ENCODE measurements at places on chromosomes 6 and 20.

GRCh38 chr6:14462566-14462965 lies 345.0 kb downstream of the CD83 start:
- no peak overlapping the region for H3K4me3 ChIP-seq
- no peaks in the 10 kb centered on the region for H3K27me3 ChIP-seq
- H3K4me1 ChIP-seq = no peaks in the 10 kb centered on the region
- H3K27ac ChIP-seq = no peak overlapping the region

- peak overlapping the region; percentile 76 for H3K4me3 ChIP-seq
- peaks cover 43% of the 10 kb centered on the region for H3K4me1 ChIP-seq
- no peaks in the 10 kb centered on the region for H3K36me3 ChIP-seq
- H3K27me3 ChIP-seq = no peaks in the 10 kb centered on the region
- DNase-seq = no peak
- H3K27ac ChIP-seq = peak overlapping the region; percentile 94
Observed at GRCh38 chr6:145813285-145814034, 1.1 kb downstream of the FBXO30 start.

DNA sequence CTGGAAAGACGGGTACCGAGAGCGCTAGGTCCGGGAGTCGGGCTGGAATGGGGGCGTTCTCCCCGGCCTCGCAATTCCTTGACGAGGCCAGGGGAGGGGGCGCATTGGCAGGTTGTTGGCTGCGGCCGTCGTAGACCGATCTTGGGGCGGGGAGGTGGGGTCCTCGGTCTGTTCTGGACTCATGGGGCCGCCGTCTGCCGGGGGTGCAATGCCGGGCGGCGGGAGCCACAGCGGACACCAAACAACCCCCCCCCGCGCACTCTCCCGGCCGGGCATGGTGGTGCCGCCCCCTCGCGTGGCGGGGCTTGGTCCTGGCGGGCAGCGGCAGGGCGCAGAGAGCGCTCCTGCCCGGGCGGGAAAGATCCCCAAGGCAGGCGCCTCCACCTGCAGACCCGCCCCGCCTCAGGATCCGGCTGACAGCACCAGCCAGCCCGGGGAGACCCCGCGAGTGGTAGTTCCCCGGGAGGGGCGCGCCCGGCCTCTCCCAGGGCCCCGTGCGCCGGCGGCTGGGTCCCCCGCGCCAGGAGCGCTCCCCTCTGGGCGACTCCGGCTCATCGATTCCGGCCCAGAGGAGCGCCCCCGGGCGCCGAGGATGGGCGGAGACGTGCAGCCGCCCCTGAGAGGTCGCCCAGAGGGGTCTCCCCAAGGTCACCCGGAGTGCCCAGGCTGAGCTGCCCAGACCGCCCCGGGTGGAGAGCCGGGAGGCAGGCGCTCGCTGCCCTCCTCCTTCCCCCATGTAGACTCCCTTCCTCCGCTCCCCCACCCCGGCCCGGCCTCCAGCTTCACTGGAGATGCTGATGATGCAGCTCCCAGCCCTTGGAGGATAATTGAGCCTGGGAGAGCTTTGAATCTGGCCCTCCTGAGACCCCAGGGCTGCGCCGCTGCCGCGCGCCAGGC lies 709 bp downstream of the PPP1R16B start:
- no peaks in the 10 kb centered on the region for H3K36me3 ChIP-seq
- DNase-seq = peak; percentile 68
- H3K4me3 ChIP-seq = peak overlapping the region; percentile 60
- H3K27ac ChIP-seq = peak overlapping the region; percentile 76

- no peak overlapping the region for H3K27ac ChIP-seq
- H3K4me1 ChIP-seq = no peaks in the 10 kb centered on the region
- H3K36me3 ChIP-seq = no peaks in the 10 kb centered on the region
- H3K27me3 ChIP-seq = no peaks in the 10 kb centered on the region
- no peak overlapping the region for H3K4me3 ChIP-seq
Observed at GRCh38 chr6:145028144-145028818, 707.0 kb downstream of the EPM2A start.

DNA sequence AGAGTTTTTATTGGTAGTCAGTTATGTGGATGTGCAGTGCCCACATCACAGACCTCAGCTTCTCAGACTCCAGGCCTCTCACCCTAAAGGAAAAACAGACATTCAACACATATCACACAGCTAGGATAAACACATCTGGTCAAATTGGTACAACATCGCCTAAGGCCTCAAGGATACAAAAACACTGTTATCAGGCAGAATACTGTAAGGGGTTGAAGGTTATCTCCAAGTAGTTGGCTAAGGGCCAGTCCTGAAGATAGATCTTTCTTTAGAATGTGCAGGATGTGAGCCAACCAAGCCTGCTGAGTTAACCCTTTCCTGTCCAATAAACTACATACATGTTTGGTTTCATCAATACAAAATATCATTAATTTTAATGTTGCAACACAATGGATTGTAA lies 308.4 kb upstream of the GJE1 start:
- no peak overlapping the region for H3K4me3 ChIP-seq
- no peaks in the 10 kb centered on the region for H3K27me3 ChIP-seq
- no peak overlapping the region for H3K27ac ChIP-seq

- no peak for DNase-seq
- no peak overlapping the region for H3K27ac ChIP-seq
- no peaks in the 10 kb centered on the region for H3K36me3 ChIP-seq
- H3K4me3 ChIP-seq = no peak overlapping the region
- H3K27me3 ChIP-seq = no peaks in the 10 kb centered on the region
Observed at GRCh38 chr6:35253249-35253648, 6.3 kb upstream of the ZNF76 start.

DNA sequence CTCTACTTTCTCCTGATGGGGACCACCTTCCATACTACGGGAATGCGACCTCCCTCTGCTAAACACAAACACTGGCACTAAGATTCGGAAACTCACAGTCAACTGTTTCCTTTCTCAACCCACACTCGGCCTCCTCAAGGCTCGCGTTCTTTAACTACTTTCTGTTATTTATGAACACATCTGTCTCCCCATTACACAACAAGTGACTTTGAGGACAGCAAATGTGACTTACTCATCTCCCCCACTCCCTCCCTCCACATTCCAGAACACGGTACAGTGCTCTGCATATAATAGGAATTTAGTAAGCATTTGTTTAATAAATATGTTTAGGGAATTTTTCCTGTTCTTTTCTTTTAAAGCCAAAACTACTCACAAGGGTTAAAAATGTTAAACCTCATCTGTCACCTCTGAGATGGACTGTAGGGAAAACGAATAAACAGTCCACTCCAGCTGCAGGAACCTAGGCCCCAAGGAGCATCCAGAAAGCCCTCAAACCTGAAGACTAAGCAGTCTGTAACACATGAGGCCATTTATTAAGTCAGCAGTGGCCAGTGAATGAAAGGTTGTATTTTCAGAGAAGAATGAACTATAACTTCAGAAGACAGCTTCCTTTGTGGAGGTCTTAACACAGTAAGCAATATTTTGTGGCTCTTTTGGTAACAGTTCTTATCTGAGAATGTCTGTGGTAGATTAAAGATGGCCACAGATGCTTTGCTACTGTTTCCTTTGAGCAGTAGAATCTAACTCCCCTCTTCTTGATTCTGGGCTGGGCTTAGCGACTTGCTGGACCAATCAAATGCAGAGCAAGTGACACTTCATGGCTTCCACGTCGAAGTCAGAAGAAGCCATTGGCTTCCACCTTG lies 209.6 kb upstream of the DTNBP1 start:
- H3K27ac ChIP-seq = no peak overlapping the region
- DNase-seq = no peak
- H3K4me1 ChIP-seq = peaks cover 9% of the 10 kb centered on the region
- no peaks in the 10 kb centered on the region for H3K36me3 ChIP-seq

Data from upper lobe of right lung (tissue), 1 donor.